ENCODE measurements at places on chromosomes 1 and 21.

DNA sequence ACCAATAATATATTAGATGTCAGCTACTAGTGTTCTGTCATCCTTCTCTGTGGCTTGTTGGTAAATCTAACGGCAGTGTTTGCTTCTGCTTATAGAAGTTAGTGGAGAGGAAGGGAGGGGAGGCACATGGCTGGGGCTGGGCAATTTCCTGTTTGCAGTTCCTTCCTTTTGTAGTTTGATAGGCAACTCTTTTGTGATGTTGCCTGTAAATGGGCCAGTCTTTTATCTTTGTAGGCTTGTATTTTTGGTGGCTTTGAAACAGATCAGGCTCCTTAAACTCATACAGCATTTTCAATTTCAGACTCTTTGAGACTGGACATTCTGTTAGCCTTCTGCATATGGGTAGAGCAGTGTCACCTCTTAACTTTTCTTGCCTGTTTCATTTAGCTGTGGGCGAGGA lies 48.1 kb downstream of the CDC14A start:
- peak; percentile 89 for DNase-seq

DNA sequence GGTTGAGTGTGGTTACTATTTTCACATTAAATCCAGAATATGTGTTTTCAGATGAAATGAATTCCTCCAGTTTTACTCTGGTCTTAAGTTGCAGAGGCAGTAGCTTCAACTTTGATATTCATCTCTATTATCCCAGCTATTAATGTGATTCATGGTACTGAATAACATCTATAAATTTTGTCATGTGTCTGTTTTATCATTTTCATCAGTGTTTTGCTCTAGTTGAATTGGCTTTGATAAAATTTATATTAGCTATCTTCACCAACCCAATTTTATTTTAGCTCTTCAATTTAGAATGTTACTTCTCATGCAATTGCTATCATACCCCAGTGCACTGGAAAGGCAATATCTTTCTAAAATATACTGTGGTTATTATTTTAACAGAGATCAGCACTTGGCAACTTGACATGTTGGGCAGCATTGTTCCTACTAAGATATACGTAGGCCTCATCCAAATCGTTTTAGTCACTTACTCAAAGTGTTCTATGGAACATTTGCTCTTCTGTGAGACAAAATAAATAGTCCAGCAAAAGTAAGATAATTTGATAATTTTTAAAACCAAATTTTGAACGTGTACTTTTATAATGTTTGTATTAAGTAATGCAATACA lies 184.3 kb downstream of the NCAM2 start:
- peak; percentile 68 for DNase-seq

DNA sequence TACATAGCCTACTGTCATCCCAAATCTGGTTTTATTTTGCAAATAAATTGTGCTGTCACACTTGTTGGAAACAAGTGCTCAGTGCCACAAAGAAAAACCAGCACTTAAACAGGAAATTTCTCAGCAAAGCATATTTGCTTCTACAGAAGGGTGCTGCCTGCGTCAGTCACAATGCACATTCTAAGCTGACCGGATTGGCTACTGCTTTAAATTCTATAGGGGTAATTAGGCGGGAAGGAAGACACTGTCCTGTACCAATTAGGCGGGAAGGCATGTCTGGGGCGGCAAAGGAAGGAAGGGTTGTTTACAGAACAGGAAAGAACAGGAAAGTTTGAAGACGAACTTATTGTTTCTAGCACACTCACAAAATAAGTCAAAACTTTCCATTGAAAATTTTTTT lies 2.8 kb downstream of the IFI16 start:
- no peak for DNase-seq

DNA sequence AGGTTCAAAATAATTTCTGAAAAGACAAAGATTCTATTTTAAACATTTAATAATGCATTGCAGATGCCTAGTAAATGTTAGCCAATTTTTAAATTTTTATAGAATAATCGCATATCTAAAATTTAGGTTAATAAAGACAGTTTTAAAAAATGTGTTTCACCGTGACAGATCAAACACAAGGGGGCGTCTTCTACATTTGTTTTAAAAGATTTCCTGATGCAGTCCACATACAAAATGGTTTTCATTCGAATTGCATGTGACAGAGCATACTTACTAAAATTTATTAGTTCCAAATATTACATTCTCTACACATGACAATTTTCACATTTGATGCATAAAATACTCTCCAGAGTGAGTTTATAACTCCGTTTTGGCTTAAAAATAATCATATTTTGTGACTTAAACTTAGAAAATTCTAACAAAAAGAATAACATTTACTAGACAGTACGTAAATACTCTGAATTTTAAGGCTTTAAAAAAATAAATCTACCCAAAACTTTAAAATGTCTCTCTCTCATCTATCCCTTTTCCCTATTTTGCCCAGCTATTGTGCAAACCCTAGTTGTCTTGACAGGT lies 75.5 kb downstream of the ADAMTS1 start:
- peak; percentile 71 for DNase-seq

- DNase-seq: no peak
Measured at GRCh38 chr1:53946252-53947171, at the start of gene LRRC42. Gene LRRC42 (plus strand): TSS chr1:53946350. CDS start chr1:53952000, 5,650 bp downstream.

GRCh38 chr1:47738560-47739182 lies 258.5 kb downstream of the TRABD2B start:
- DNase-seq: peak; percentile 34

- DNase-seq: no peak
Measured at GRCh38 chr1:158583962-158584361, 4.3 kb upstream of the OR10X1 start.

DNA sequence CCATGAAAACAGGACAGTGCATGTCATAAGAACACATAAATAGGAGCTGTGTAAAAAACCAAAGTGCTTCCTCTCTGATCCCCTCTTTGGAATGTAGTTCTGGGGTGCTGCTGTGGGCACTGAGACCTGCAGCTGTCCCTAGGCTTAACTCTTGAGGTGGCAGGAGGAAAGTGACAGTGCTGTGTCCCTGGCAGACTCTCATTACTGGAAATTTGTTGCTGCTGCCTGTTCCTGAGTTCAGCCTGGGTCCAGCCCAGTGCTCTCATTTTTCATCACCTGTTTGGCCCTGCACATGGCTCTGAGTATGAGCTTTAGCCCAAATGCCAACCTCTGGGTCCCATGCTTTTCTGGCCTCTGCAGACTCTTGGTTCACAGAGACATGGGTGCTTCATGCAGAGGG lies 329.3 kb downstream of the DSCAM start:
- DNase-seq: no peak

DNA sequence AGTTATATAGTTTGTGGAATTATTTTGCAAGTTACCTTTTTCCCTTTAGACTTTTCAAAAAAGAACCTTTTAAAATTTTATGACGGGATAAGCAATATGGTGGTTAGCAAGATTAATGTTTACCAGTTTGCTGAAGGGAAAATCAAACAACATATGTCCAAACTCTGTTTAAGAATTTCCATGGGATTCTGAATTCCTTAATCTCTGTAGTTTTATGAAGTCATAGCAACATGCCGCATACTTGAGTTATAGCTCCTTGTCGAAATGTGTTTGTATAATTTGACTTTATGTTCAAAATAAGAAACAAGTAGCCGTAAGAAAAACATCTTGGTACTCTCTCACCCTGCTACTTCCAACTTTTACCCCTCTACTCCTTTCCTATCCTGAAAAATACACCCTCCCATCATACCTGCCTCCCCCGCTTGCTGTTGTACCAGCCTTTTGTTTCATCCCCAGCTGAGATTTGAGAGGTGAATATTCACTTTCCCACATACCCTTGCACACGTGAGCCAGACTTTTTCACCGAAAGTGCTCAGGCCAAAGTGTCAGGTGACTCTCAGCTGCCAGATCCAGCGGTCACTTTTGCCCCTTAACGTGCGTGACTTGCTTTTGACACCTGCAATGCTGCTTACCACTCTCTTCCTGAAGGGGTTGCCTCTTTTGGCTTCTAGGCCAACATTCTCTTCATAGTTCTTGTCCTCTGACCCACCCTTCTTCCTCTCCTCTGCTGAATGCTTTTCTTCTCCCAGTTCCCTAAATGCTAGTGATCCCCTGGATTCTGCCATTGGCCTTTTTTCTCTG lies 83.5 kb upstream of the ZNF326 start:
- no peak for DNase-seq

- peak; percentile 76 for DNase-seq
Measured at GRCh38 chr21:16535102-16535422, 805.3 kb downstream of the USP25 start.

DNA sequence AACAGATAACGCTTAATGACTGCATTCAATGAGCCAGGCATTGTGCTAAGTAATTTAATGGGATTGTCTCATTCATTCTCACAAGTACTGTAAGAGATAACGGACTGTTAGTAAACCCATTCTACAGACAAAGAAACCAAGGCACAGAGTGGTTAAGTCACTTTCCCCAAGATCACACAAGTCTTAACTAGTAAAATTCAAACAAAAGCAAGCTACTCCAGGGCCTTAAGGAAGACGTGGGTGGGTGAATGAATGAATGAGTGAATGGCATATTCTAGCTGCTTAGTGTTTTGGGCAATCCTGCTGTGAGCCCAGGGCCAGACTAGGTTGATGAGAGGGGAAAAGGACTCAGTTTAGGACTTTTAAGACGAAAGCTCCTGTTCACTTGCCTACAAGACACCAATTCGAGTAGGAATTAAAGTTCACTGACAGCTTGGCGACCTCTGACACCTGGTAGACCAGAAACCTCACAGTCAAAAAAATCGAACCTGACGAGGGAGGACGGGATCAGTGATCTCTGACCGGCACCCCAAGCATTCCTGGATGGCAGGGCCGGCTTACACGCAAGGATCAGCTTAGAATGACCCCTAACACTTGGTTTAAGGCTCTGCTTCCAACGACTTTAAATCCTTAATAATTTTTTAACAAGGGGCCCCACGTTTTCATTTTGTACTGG lies 557 bp downstream of the EMC1 start:
- DNase-seq: peak; percentile 41

GRCh38 chr1:23719162-23719820 lies 24.0 kb upstream of the ELOA start:
- DNase-seq: no peak

- DNase-seq: peak; percentile 95
Measured at GRCh38 chr1:8879922-8880676, 1.6 kb upstream of the ENO1 start.

DNA sequence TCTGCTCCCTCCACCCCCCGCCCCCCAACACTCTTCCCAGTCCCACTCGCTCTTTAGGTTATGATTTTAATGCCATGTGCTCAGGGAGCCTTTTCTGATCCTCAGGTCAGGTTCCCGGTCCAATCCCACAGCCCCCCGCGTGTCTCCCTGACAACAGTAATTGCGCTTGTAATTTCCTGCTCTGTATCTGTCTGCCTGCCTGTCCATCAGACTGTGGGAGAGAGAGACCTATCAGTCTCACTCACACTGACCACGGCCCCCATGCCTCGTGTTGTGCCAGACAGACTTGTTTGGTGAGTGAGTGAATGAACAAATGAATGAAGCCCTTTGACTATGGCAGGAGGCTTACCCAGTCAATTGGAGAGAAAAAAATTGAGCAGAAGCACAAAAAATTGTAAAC lies 50.8 kb upstream of the ECE1 start:
- peak; percentile 15 for DNase-seq

DNA sequence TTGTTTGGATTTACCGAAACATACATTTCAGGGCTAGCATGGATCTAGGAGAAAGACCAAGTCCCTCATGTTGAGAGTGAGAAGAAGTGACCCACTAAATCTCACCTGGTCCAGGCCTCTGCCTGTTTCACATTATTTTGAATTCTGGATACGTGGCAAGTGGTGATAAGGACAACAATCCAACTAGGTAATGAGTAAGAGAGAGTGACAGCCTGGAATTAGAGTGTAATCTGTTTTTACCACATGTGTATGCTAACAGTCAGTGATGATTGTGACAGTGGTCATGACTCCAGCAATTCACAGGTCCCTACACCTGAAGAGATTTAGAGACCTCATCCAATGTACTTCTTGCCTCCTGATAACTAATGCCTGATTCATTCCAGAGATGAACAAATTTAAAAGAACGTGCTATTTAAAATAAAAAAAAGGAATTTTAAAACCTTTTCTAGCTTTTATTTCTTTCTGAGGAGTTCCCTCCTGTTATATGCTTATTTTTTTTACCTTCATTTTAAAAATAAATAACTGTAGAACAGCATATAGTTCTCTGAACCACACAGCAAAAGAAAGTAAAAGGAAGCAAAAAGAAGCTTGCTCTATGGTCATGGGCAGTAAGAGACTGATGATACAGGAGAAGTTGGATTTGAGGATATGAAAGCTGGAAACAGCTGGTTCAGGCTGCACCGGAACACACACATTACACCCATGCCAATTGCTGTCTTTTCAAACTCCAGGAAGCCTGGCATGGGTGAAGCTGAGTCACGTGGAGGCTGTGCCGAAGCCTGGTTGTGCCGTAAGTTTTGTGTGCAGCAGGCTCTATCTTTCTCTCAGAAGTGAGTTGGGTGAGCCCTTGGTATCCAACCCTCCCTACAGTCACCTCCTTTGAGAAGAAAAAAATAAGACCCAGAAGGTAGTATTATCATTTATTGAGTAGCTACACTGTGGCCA lies 14.7 kb downstream of the C1orf116 start:
- peak; percentile 43 for DNase-seq

DNA sequence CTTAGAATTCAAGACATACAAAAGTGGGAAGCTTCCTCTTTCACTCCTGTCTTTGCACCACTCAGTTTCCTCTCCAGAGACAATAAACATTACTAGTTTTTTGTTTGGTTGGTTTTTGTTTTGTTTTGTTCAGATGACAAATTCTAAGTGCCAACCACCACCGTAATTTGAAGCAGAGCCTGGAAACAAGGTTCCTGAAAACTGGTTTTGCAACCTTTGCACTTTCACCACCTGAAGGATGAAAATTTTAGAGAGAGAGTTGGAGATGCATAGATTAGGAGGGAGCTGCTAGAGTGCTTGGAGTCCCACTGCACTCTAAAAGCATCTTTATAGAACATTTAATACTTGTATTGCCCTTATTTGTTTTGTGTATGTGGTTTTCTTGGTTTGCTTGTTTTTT lies 20.2 kb upstream of the MGST3 start:
- no peak for DNase-seq

DNA sequence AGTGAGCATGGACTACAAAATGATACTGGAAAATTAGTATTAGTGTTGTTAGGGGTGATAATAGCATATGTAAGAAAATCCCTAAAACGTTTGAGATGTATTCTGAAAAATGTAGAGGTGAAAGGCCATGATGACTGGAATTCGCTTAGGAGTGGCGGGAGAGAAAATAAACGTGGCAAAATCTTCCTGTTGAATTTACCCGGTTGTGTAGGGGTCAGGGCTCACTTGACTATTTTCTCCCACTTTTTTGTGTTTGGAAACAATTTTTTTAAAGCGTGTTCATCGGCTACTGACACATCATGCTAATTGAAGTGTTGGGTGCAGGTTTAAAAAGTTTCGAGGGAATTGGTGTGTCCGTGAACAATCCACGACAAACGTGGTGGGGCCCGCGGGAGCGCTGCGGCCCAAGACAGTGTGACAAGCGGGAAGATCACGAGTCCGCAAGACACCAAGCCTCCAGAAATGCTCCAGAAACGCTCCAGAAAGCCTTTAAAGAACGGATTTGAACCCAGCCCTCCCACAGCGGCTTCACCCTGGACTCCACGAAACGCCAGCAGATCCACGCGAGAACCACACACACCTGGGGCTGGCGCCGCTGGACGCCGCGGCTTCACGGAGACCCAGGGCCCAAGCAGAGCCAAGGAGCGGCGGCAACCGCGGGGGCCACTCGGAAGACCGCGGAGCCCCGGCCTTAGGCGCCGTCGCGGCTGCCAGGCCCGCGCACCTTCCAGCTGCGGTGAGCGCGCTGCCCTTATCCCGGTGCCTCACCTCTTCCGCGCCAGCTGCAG lies 573 bp downstream of the PSMG1 start:
- peak; percentile 76 for DNase-seq
